ENCODE measurements at places on chromosomes 4 and X.

DNA sequence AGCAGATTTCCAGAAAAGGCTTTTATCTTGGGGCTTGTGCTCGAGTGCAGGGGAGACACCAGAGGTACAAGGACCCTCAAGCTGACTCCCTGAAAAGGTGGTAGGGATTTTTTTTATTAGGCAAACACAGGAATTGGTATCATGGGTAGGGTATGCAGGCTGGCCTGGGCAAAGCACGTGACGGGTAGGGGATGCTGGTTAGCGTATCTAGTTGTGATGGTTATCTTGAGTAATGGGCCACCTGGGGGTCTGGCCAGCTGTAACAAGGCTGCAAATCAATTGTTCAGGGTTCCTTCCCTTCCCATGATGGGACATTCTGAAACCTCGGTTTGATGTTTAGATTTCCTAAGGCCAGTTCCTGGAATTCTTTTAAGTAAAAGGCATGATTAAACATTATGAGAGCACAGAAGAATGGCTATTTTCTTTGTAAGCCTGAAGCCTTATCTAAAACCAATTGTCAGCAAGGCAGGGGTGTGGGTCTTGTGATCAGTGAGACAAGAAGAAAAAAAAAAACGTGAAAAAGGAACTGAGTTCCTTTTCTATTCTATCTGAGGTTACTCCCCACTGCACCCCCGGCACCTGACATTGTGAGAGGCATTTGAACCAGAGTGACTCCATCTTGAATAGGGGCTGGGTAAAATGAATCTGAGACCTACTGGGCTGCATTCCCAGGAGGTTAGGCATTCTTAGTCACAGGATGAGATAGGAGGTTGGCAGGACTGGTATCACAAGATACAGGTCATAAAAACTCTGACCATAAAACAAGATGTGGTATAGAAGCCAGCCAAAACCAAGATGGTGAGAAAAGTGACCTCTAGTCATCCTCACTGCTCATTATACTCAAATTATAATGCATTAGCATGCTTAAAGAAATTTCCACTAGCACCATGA is 64.2 kb upstream of the S100G start:
- DNase-seq = no peak

DNA sequence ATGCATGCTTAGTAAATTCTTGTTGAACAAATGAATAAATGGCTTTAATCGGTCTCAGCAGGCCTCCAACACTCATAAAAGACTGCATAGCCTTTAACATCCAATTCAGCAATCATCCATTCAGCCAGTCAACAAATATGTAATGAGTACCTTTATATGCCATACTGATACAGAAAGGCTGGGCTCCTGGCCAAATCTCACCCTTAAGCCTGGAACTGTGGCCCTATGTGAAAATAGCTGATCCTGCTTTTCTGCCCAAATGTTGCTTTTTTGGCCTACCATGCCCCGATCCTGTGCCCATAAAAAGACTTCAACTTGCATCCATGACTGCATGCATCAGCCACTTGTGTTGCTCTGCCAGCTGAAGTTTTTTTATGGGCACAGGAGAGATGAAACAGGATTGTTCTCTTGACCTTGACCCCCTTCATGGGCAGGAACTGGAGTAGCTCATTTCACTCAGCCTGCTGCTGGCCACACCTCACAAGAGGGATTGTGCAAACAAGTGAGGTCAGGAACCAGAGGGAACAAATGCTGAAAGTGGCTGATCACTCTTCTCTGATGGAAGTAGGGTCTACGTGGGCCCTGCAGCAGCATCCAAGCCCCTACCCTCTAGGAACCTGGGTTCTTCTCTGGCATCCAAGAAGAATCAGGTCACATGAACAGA is 75.6 kb downstream of the NPY1R start:
- DNase-seq = no peak

- no peak for DNase-seq
These were observed 27.8 kb downstream of the RP2 start for GRCh38 chrX:46864606-46865005.

DNA sequence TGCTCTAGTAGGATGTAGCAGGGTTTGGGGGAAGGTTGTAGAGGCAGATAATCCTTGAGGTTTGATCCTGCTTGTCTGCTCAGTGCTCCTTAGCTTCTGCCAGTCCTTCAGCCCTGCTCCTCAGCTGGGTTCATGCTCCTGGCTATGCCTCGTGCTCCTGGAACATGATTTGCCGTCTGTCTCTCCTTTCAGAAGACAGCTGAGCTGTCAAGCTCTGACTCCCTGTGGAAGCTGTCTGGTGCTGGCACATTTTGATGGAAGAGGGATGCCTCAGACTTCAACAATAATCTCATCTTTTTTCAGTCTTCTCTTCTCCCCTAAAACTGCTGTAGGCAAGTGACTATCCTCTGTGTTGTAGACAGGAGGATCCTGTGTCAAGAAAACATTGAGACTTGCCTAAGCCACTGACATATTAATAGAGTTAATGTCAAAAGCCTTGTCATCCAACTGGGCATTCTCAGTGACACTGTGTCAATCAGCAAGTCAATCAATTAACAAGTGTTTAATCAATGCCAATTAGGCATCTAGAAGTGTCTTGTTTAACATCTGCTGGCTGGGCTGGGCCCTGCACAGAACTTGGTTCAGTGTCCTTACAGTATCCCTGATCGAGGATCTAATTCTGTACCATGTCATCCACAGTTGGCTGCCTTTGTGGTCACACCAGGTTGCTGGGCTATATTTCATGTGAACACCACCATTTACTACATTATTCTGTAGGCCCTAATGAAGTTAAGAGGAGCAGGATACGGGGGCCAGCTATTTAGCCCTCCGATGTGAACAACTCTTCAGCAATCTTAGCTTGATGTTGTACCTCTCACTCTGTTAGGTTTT is 96.7 kb downstream of the SYNPO2 start:
- DNase-seq = no peak

DNA sequence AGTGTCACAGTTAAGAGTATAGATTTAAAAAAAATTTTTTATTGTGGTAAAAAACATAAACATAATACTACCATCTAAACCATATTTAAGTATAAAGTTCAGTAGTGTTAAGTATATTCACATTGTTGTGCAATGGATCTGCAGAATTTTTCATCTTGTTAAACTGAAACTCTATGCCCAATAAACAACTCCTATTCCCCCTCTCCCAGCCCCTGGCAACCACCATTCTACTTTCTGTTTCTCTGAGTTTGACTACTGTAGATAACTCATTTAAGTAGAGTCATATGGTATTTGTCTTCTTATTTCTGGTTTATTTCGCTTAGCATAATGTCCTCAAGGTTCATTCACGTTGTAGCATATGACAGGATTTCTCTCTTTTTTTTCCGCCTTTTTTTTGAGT is 112.4 kb downstream of the PTTG2 start:
- DNase-seq = no peak

GRCh38 chr4:32102896-32103295 is 1382.7 kb downstream of the PCDH7 start:
- peak; percentile 57 for DNase-seq

- no peak for DNase-seq
These were observed 21.8 kb downstream of the TAPT1 start for GRCh38 chr4:16204505-16204904.

DNA sequence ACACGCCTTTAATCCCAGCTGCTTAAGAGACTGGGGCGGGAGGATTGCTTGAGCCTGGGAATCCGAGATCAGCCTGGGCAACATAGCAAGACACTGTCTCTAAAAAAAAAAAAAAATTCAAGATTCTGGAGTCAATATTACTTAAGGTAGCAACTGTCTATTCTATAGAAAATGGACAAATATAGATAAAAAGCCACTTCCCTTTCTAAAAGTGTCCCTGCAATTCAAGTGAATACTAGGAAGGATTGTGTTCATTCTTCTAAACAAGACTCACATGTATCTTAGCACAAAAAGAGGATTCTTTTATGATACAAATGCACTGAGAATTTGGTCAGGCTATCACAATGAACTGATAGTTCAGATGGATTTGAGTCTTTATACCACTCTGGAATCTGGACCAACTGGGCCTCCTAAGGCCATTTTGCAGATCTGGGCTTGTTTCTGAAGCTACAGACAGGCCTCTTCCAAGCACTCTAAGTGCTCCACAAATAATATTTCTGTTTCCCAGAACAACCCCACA is 7.0 kb downstream of the PKD2 start:
- no peak for DNase-seq

- DNase-seq = no peak
These were observed at the start of gene OTC for GRCh38 chrX:38352362-38352761. Gene OTC (plus strand): TSS chrX:38352604. CDS start chrX:38352697, 93 bp downstream.

- DNase-seq = no peak
These were observed 24.1 kb upstream of the MTM1 start for GRCh38 chrX:150544222-150544787.

GRCh38 chrX:275967-276580 is 5.1 kb upstream of the PLCXD1 start:
- peak; percentile 60 for DNase-seq

GRCh38 chrX:66030505-66031317 is 9.2 kb downstream of the VSIG4 start:
- DNase-seq = peak; percentile 5

- DNase-seq = no peak
These were observed 9.3 kb upstream of the NAT8L start for GRCh38 chr4:2049811-2050210.

DNA sequence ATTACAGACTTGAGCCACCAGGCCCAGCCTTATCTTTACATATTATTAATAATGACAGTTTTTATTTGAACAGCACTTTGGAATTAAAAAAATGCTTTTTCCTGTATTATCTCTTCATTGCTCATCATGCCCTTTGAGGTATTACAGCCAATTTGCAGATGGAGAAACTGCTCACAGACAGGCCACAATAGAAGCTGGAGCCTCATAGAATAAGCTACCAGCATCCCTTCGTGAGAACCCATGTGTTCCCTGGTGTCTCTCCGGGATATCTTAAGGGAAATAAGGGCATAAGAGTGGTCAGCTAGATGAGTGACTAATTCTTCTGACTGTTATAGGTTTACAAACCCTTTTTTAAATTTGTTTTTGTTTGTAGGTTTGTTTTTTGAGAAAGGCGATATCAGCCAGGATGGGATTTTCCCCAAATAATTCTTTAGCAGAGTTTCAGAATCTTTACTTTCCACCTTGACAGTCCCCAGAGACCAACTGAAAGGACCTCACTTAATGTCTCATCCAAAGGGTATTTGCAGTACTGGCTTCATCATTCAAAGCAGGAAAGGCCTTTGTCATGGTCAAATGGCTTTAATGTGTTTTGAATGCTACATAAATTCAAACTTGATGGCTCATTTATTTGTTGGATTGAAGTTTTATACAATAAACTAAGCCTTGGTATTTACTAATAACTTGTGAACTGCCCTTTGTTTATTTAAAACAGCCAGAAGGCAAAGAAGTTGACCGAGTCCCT is 48.0 kb upstream of the SOD3 start:
- DNase-seq = peak; percentile 35

GRCh38 chr4:9983211-9983610 is 38.1 kb downstream of the SLC2A9 start:
- DNase-seq = no peak

GRCh38 chr4:182717788-182718583 is 199.2 kb downstream of the DCTD start:
- no peak for DNase-seq

DNA sequence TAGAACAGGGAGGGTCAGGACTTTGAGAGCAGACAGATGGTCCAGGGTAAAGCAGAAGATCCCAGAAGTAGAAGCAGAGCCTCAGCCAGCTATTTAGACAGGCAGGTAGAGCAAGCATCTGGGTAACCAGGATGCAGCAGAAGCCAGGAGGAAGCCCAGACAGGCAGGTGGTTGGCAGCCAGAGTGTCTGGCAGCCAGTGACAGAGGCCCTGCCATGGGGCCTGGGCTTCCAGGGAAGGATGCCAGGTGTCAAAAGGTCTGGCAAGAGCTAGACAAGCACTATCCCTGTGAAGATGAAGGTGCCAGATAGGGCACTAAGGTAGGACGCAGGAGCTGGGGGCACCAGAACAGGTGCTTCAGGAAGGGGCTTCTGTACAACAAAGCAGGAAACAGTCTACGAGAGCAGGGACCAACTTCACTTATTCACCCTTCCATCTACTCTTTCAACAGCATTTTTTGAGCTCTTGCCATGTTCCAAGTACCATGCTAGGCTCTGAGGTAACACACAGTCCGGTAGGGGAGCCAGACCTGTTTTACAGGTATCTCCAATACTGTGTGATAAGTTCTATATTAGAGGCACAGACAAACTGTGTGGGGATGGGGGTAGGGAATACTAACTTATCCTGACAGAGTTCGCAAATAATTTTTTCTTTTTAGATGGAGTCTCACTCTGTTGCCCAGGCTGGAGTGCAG is 38.1 kb upstream of the GJB1 start:
- no peak for DNase-seq

GRCh38 chr4:102789317-102789717 is 28.5 kb upstream of the MANBA start:
- DNase-seq = peak; percentile 78

DNA sequence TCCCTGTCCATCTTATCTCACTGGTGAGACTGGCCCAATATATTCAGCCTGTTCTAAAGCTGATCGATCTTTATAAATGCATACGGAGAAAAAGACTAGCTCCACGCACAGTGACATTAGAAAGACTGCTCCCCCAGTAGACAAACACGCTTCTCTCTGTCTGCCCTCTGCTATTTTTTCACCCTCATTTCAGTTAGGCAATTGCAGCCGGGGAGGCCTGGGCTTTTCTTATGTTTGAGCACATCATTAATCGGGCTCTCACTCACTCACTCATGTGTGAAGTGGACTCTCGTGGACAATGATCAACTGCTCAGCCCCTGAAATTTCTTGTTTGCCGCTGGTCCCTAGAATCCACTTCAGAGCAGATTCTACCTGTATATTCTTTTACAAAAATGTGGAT is 824.7 kb upstream of the TENM3 start:
- no peak for DNase-seq

GRCh38 chr4:24244663-24245490 is 339.5 kb downstream of the DHX15 start:
- no peak for DNase-seq

DNA sequence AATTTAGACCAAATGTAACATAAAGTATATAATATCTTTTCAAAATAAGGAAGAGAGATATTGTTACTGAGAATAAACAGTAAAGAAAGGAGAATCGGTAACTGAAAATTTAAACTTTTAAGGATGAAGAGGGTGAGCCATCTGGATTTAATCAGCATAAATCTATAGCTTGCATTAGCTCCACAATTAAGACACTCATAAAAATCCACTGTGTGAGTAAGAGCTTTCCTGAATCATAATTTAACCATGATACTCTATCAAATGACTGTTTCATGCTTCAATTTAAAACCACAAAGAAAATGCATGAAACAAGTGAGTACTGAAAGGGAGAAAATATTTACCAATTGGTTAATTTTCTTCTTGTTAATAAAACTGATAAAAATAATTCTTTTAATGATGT is 951.5 kb upstream of the SLIT2 start:
- DNase-seq = peak; percentile 73

- DNase-seq = no peak
These were observed 99.7 kb upstream of the DDIT4L start for GRCh38 chr4:100289946-100290345.
